ENCODE measurements at places on chromosomes 5 and 9. TPM values are rescaled to one million over a fixed set of nuclear protein-coding genes. Genes with fewer than 3 reads are reported as not detected.

The DMGDH gene
- not detected for total RNA-seq

The NUDT12 gene
- 4.2 TPM for total RNA-seq

The RELL2 gene
- 2.4 TPM for total RNA-seq

The REEP5 gene
- total RNA-seq: 62.2 TPM

The SHOC1 gene
- total RNA-seq: under 0.01 TPM

The PDE8B gene
- total RNA-seq: not detected

The MEGF10 gene
- 0.36 TPM for total RNA-seq

The FOXD4 gene
- 0.09 TPM for total RNA-seq

The NUDCD2 gene
- 5.6 TPM for total RNA-seq

The DAB2 gene
- 73.7 TPM for total RNA-seq

The RASGRF2 gene
- 12.4 TPM for total RNA-seq

The IL9 gene
- not detected for total RNA-seq

The PRLR gene
- not detected for total RNA-seq

The NDOR1 gene
- 2.7 TPM for total RNA-seq

The NAA35 gene
- total RNA-seq: 20.2 TPM

The ENTPD2 gene
- not detected for total RNA-seq

The STX17 gene
- total RNA-seq: 12.8 TPM

The AOPEP gene
- total RNA-seq: 18.5 TPM

The IL33 gene
- 138 TPM for total RNA-seq

The NSA2 gene
- total RNA-seq: 94.5 TPM

Data from endothelial cell of coronary artery (primary cell).